Central memory CD4-positive, alpha-beta T cell (primary cell): ENCODE measurements at places on chromosomes 11 and 22.

- DNase-seq, result no peak
Observed at GRCh38 chr11:131902421-131902820, 532.0 kb downstream of the NTM start.

- peak; percentile 38 for DNase-seq
Observed at GRCh38 chr11:57480409-57481137, 20.2 kb downstream of the RTN4RL2 start.

DNA sequence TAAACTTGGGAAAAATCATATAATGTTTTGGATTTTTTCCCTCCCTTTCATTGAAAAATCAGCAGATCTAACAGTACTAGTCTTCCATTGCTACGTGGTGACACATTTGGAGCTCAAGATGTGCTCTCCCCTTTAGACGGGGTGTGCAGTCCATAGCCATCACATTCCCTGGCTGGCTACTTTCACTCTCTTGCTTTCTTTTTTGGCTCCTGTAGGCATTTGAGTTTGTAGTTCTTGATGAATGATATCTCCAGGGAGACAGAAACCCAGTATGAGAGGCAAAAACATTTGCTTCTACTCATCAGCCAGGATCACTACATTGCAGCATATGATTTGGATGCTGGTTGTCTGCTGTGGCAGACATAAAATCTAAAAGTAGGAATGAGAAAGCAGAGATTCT is 12.1 kb downstream of the CCDC81 start:
- DNase-seq, result no peak

GRCh38 chr11:105149477-105149876 is 9.9 kb upstream of the CARD18 start:
- no peak for DNase-seq

GRCh38 chr11:102436561-102436960 is 16.0 kb downstream of the TMEM123 start:
- no peak for DNase-seq

DNA sequence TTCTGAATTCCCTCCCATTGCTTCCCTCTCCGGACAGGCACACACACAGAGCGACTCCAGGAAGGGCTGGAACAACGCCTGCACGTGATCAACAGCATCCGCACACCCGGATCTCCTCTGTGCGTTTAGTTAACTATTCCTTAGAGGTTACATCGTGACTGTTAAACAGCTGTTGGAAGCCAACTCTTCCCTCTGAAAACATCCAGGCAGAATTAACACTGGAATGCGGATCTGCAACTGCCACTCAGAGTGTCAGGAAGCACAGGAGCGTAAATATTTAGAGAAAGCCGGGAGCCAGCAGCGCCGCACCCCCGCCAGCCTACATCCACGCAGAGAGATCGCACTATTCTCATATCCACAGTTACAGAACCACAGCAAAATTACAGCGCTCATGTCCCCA is 46.2 kb downstream of the SHANK2 start:
- no peak for DNase-seq

GRCh38 chr11:30406978-30407762 is 84.3 kb downstream of the ARL14EP start:
- DNase-seq, result no peak

DNA sequence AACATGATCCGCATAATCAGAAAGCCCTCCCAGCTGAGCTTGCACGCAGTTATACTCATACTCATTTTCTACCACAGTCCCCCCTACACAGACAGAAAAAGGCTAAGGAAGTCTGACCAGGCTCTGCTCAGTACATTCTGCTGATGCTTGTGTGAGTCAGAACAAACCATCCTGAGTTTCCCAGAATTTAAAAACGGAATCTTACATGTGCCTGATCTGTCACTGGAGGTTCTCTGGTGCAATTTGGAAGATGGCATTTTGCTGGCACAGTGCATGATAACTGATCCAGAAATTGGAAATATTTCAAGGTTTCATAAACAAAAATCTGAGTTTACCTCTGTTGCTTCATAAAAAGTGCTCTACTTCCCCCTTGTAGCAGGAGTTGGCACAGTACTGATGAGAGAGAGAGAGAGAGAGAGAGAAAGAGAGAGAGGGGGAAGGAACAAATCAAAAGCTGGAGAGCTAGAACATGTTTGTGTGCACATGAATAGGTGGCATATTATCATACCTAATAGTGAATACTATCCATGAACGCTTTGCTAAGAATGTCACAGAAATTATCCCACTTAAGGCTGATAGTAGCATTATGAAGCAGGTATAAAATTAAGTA is 1085.3 kb downstream of the DLG2 start:
- no peak for DNase-seq

DNA sequence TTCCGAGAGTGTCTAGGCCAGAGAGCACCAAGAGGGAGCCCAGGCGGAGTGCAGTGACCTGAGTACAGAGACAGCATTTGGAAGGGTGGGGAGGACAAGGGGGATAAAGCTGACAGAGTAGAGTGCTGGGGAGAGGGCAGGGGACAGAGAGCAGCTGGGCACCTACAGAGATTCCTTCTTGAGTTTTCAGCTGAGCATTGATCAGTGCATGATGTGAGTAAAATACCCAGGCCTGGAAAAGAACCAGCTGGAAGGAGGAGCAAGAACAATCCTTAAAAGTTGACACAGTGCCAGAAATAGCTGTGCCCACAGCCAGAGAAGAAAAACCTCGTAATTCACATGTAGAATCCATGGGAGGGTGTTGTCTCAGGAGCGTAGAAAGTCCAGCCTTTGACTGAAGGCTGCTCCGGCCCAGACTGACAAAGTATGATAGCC is 33.9 kb upstream of the PANX2 start:
- no peak for DNase-seq

GRCh38 chr22:49208004-49208402 is 619.7 kb downstream of the BRD1 start:
- DNase-seq, result no peak

GRCh38 chr11:118295199-118295598 is 9.3 kb upstream of the CD3E start:
- DNase-seq, result no peak
